Left ventricle myocardium inferior (tissue), 1 donor: ENCODE measurements at places on chromosomes 1 and 21.

GRCh38 chr21:42396799-42397745, 1.2 kb upstream of the TMPRSS3 start:
- DNase-seq = no peak

DNA sequence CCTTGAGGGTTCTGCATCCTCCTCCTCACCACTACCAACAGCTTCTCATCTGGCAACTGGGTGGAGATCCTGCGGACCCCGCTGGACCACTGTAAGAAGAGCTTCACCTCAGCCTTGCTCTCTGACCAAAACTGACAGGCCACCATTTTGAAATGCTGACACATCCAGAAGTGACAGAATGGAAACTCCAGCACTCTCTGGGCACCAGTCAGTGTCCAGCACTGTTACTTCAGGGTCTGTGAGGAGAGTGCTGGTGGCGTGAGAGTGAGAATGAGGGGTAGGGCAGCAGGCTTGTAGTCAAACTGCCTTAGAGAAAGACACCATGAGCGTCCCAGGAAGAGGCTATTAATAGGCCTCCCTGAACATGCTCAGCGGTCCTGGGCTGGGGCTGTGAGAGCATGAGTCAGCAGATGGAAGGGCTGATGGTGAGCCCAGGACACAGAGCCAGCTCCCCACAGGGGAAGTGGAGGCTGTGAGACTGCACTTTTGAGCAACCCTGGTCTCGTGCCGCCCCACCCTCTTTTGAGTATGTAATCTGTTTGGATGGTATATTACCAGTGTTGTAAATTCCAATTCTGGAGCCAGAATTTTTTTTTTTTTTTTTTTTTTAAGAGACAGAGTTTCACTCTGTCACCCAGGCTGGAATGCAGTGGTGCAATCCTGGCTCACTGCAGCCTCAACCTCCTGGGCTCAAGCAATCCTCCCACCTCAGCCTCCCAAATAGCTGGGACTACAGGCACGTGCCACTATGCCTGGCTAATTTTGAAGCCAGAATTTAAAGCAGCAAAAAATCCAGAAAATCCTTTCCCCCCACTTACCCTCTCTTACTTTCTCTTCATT, 34.4 kb upstream of the SLC30A1 start:
- peak; percentile 74 for DNase-seq

DNA sequence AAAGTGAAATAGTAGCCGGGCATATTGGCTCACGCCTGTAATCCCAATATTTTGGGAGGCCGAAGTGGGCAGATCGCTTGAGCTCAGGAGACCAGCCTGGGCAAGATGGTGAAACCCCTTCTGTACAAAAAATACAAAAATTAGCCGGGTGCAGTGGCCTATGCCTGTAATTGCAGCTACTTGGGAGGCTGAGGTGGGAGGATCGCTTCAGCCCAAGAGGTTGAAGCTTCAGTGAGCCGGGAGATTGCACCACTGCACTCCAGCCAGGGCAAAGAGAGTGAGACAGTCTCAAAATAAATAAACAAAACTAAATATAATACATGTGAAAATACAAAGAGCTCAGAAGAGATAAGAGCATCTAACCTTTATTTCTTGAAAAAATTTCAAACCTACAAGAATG, 2.3 kb upstream of the MSTO1 start:
- DNase-seq = no peak

DNA sequence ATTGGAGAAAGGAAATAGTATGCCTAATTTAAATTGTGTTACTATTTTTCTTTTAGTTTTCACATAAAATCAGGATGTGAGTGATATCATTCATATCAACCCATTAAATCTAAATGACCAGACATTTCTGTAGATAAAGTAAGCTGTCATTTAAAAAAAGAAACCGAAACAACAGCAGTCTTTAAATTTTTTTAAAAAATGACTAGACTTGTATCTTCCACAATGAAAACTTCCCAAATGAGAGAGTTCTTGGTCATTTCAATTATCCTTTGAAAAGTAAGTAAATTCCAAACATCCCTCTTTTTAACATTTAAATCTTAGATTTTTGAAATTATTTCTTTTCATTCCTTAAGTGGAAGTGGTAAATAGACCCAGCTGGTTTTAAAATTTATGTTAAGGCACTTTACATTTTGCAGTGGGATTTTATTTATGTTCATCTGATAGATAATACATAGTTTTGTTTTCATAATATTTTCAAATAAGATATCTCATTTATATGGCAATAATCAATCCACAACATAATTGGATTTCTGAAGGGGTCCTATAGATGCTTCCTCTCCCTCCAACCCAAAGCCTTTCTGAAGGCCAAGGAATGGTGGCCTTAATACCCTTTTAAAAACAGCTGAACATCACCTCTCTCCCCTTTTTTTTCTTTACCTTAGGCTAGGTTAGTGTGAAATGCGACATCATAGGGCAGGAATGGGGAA, 3.1 kb downstream of the FOXD3 start:
- no peak for DNase-seq

GRCh38 chr1:36760081-36760480, 274.2 kb downstream of the GRIK3 start:
- DNase-seq = no peak

DNA sequence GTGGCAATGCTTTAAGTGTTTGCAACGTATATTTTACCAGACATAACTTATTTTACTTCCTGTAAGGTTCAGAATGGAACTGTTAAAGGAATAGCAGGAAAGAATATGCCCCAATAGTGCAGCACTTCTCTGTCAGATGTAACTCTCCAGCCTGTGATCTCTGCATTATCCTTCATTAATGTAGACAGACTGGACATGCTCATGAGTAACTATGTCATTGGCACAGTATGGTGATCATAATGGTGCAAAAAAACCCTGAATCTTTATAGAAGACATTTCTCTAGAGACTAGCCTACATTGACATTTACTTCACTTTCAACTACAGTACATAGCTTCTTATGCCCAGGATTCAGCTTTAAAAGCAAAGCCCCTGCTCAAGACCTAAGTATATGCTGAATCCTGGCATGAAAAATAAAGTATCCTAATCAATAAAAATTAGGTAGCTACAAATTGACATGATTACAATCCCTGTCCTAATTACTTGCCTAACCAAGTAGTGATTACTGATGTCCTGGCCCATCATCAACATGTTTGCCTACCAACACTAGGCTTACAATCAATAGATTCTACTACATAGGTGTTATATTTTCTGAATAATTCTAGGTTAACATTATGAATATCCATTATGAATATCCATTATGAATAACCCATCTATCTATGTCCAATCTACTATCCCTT, 13.9 kb downstream of the COX20 start:
- DNase-seq = no peak

DNA sequence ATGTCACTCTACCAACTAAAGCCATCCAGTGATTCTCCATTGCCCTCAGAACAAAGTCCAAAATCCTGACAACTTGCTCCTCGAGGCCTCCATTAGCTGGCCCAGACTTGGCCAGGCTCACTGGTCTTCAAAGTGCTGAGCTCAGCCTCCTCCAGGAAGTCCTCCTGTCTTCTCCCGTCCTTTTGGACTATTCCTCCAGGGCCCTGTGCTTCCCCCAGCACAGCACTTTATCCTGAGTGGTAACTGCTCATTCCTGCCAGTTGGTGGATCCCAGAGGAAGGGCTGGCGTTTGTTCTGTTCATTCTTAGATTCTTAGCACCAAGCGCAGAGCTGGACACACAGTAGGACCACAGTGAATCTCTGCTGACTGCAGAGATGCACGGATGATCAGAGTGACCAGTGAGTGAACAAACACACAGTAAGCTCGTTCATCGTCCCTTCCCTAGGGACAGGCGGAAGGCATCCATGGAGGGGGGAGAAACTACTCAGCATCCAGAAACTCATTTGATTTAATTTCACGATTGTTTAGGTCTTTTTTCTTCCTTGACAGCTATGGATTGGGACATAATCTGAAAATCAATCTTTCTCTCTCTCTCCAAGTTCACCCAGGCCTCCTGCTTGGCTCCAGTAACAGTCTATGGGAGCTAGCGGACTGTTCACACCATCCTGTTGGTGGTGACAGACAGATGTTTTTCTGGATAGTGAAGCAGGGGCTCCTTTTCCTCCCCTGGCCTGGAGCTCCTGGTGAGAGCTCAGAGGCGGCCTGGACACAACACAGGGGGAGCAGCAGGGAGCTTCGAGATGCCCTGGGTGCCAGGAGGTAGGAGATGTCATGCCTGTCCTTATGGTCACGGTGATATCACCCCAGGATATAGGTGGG, 180.2 kb downstream of the PTPRU start:
- no peak for DNase-seq

DNA sequence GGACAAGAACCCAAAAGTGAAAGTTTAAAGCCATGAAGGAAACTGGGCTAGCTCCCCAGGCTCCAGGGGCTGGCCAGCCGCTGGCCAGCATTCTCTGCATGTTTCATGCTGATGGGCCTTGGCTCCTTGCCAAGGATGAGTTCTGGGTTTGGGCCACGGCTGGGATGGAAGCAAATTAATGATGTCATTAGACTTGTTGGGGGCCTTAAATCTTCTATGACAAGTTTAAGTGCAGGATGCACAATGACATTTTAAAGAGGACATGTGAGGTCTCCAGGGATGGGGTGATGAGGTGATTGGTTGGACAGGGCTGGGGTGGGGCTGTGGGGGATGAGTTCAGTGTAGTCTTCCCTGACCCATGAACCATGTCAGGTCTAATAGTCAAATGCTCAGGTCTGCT, 199.6 kb downstream of the TRABD2B start:
- DNase-seq = no peak

DNA sequence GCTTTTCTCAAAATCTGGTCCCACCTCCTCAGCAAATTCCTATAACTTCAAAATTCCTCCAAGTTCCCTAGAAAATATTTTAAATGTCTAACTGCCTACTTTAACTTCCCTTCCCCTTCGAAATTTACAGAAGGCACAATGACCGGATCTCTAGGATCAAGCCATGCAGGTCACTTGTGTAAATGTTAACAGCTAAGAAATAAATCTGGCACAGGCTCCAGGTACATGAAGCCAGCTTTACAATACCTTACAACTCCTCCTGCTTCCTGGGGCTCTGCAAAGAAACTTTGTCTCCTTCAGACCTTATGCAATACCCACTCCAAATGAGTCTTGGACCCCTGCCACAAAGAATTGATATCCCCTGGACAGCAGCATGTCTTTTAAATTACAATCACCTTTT, 1164.2 kb downstream of the BRINP3 start:
- no peak for DNase-seq

- DNase-seq = no peak
These were observed 454.0 kb downstream of the PLPP3 start for GRCh38 chr1:56125316-56125715.

- DNase-seq = no peak
These were observed 28.6 kb upstream of the ZFP69B start for GRCh38 chr1:40421431-40422384.

GRCh38 chr1:60978421-60979357, 103.7 kb upstream of the NFIA start:
- peak; percentile 30 for DNase-seq

DNA sequence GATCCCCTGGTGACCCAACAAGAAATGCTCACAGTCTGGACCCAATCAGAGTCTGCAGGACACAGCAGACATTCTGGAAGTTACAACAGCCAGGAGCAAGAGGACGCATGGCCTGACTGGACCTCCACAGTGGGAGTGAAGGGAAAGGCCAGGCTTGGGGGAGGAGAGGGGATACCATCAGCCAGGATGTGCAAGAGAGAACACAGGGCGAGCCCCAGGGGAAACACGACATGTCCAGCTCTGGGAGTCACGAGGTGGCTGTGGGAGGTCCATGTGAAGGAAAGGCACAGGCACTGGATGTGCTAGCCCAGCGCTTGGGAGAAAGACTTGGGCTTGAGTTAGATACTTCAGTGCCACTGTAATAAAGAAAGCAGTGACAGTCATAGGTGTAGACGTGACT, 87.3 kb downstream of the HSF2BP start:
- DNase-seq = peak; percentile 28

- no peak for DNase-seq
These were observed 36.7 kb upstream of the DMBX1 start for GRCh38 chr1:46452931-46453325.

DNA sequence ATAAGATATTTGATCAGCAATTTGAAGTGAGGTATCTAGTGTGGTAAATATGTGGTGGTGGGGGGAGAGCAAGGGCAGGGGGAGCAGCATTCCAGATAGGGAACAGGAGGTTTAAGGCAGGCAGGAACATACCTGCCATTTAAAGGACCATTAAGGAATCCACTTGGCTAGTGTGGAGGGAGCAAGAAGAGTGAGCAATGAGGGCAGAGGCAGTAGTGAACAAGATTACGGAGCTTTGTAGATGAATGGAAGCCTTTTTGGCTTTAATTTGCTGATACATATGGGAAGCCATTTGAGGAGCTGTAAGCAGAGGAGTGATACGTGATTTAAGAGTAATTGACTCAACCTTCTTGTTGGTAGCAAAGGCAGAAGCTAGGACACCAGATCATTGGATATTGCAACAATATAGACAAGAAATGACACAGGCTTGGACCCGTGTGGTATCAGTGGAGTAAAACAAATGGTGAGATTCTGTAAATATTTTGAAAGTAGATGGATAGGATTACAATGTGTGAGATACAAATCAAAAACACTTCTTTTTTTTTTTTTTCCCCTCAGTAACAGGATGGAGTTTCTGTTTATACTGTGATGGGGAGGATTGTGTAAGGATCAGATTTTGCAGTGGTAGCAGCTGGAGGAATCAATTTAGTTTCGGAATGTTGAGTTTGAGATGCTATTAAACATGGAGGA, 73.8 kb upstream of the B3GALT2 start:
- no peak for DNase-seq

- DNase-seq = no peak
These were observed 11.7 kb upstream of the PTP4A2 start for GRCh38 chr1:31949862-31950261.

DNA sequence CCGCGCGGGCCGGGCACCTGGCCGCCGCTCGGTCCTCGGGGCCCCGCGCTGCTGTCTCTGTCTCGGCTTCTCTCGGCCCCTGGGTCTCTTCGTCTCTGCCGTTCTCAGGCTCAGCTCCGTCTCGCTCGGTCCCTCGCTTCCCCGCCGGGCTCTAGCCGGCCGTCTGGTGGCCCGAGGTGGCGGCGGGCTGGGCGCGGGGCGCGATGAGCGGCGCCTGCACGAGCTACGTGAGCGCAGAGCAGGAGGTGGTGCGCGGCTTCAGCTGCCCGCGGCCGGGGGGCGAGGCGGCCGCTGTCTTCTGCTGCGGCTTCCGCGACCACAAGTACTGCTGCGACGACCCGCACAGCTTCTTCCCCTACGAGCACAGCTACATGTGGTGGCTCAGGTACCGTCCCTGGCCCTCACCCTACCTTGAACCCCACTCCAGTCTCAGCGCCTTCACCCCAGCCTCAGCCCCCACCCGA, 355 bp downstream of the SHISAL2A start:
- DNase-seq = no peak
